ENCODE measurements at places on chromosomes 5 and 9. TPM values are rescaled to one million over a fixed set of nuclear protein-coding genes. Genes with fewer than 3 reads are reported as not detected.

ZCCHC10 gene
- 15.3 TPM for total RNA-seq

RPP25L gene
- total RNA-seq: 17.9 TPM

SPATA31E1 gene
- total RNA-seq: not detected

GRCh38 chr5:57695706-57696388, 213.2 kb upstream of the ACTBL2 start:
- H3K36me3 ChIP-seq: no peaks in the 10 kb centered on the region
- H3K27me3 ChIP-seq: no peaks in the 10 kb centered on the region
- no peak for DNase-seq
- H3K27ac ChIP-seq: no peak overlapping the region
